ENCODE measurements at places on chromosomes 2 and 18.

GRCh38 chr2:62313449-62314227 lies 117.7 kb downstream of the B3GNT2 start:
- no peaks in the 10 kb centered on the region for H3K36me3 ChIP-seq
- DNase-seq, result no peak
- H3K27ac ChIP-seq, result no peak overlapping the region
- H3K27me3 ChIP-seq, result no peaks in the 10 kb centered on the region
- H3K4me3 ChIP-seq, result no peak overlapping the region

- H3K27ac ChIP-seq, result peak overlapping the region; percentile 40
- H3K36me3 ChIP-seq, result no peaks in the 10 kb centered on the region
- peak overlapping the region; percentile 22 for H3K4me3 ChIP-seq
- H3K27me3 ChIP-seq, result no peaks in the 10 kb centered on the region
- DNase-seq, result no peak
- peaks cover 17% of the 10 kb centered on the region for H3K4me1 ChIP-seq
Observed at GRCh38 chr2:207227062-207227748, 61.5 kb upstream of the KLF7 start.

DNA sequence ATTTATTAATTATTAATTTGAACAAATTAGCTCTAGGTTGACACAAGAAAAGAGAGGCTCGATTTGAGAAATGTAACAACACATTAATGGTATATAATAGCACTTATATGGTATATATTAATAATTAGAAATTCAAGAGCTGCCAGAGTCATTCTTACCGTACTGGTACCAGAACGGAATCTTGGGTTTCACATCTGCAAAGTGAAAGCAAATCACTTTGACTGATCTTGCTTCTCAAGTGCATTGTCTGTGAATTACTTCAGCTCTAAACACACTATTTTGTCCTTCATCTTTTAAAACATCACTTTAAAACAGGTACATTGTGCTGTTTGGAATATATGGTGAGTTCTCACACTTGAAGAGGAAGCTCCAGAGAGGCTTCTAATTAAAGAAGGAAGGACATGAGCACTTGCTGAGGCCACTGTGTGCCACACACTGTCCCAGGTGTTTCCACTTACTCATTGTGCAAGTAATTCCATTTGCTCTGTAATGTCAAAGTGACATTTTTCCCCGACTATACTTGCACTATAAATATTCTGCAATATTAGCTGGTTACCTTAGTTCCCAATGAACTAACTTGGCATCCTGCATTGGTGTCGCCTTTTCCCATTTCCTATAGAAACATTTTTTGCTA lies 85.8 kb downstream of the PLA2R1 start:
- no peak overlapping the region for H3K4me3 ChIP-seq
- no peak overlapping the region for H3K27ac ChIP-seq
- DNase-seq, result no peak
- peaks cover 18% of the 10 kb centered on the region for H3K36me3 ChIP-seq
- H3K27me3 ChIP-seq, result no peaks in the 10 kb centered on the region
- peaks cover 1% of the 10 kb centered on the region for H3K4me1 ChIP-seq

DNA sequence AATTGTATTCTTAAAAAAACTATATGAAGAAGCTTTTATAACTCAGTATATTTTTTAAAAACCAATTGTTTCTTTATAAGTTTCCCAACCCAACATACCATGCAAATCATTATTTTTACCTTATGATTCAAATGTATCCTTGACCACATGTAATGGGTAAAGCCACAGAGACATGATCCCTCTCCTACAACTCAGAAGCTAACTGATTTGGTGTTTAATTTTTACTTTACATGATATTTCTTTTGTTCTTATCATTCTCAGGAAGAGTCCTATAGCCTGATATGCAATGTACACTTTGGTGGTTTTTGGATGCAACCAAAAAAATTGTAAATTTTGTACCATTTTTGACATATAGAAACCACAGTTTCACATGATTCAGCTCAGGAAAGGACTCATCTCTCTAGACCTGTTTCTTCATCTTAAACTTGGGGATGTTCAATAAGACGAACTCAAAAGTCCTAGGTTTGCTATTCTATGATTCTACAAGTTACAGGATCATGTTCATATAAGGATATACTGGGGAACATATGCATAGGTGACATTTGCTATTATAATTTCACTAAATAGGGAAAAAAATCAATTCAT lies 85.2 kb upstream of the RBBP8 start:
- H3K36me3 ChIP-seq, result no peaks in the 10 kb centered on the region
- H3K4me1 ChIP-seq, result peaks cover 23% of the 10 kb centered on the region
- no peaks in the 10 kb centered on the region for H3K27me3 ChIP-seq
- no peak for DNase-seq
- H3K27ac ChIP-seq, result no peak overlapping the region

DNA sequence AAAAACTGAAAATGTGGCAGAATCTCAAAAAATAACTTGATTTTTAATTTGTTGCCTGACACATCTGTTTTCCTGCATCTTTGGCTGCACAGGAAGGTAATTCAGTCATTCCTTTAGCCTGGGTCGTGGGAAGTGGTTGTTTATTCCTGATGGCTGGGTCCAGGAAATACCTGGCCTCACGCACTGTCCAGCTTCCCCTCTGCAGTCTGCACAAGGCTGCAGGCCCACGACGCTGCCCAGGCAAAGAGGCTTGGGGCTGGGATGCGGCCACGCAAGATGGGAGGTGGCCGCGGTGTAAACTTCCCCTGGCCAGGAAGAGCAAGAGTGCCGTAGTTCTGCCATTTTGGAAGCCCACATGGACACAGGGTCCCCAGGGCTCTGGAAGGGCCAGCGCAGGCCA lies 28.2 kb downstream of the TSHZ1 start:
- no peak overlapping the region for H3K4me3 ChIP-seq
- no peaks in the 10 kb centered on the region for H3K27me3 ChIP-seq
- H3K36me3 ChIP-seq, result no peaks in the 10 kb centered on the region
- peaks cover 13% of the 10 kb centered on the region for H3K4me1 ChIP-seq
- no peak for DNase-seq

- no peak for DNase-seq
- H3K27ac ChIP-seq, result peak overlapping the region; percentile 77
- H3K27me3 ChIP-seq, result no peaks in the 10 kb centered on the region
Observed at GRCh38 chr18:9683418-9684396, 24.4 kb upstream of the RAB31 start.

DNA sequence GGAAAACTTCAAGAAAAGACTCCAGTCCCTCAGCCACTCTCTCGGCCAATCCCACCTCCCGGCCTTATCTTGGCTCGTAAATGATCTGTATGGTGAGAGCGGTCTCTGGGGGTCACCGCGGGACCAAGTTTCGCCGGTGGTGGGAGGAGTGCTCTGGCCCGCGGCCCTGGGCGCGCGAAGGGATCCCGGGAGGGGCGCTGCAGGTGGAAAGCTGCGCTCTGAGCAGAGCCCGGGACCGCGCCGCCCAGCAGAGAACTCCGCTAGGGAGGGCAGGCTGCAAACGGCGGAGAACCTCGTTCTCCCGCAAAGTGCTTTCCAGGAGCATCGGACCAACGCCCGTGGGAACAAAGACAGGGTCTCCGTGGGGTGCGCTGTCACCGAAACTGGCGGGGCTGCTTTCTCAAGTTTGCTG lies 622 bp downstream of the LRP2 start:
- H3K4me3 ChIP-seq, result peak overlapping the region; percentile 46
- no peaks in the 10 kb centered on the region for H3K36me3 ChIP-seq
- H3K27me3 ChIP-seq, result no peaks in the 10 kb centered on the region
- H3K4me1 ChIP-seq, result peaks cover 38% of the 10 kb centered on the region
- H3K27ac ChIP-seq, result no peak overlapping the region
- DNase-seq, result no peak

Data from vagina (tissue), 2 donors.